Erythroblast (primary cell): ENCODE measurements at places on chromosomes 5 and 9.

DNA sequence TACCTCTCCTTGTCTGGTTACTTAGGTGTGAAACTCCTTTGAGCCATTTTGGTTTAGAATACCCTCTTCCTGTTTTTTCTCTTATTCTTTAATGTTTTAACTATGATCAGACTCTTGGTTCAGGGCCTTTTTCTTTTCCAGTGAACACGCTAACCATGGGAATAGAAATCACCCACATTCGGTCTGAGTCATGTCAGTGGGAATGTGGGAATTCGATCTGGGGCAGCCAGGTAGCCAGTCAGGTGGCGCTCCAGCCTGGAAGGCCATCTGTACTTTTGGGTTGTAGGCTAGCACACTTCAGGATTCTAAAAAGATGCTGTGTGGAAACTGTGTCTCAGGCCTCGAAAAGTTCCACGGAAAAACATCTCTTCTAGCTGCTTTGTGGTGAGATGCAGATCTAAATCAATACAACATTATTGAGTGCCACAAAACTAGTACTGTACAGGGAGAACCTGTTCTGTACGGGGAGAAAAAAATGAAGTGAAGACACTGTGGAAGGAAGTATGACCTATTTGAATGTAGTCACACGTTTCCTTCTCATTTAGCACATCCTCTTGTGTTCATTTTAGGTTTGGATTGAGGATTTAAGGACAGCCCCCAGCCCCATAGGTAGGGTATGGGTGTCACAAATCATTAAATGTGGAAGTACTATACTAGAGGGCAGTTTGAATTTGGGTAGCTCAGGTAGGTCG is 36.4 kb downstream of the SNX30 start:
- DNase-seq: no peak

DNA sequence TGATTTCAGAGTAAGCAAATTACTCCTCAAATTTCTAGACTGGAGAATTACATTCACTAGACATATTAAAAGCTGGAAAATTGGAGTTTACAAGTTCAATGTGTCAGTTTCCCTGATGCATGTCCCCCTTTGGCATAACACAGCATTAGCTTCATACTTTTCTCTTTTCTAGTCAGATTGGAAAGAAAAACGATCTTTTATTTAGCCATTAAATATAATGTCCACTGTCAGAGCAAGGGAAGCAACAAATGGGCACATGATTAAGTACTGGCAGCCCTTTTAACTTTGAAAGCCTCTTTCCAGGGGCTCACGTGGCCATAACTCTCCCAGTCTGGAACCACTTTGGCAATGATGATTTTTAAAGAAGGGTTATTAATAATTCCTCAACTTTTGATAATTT is 203.3 kb downstream of the KCNN2 start:
- no peak for DNase-seq

- no peak for DNase-seq
Observed at GRCh38 chr5:102715082-102715807, 39.9 kb upstream of the PAM start.

DNA sequence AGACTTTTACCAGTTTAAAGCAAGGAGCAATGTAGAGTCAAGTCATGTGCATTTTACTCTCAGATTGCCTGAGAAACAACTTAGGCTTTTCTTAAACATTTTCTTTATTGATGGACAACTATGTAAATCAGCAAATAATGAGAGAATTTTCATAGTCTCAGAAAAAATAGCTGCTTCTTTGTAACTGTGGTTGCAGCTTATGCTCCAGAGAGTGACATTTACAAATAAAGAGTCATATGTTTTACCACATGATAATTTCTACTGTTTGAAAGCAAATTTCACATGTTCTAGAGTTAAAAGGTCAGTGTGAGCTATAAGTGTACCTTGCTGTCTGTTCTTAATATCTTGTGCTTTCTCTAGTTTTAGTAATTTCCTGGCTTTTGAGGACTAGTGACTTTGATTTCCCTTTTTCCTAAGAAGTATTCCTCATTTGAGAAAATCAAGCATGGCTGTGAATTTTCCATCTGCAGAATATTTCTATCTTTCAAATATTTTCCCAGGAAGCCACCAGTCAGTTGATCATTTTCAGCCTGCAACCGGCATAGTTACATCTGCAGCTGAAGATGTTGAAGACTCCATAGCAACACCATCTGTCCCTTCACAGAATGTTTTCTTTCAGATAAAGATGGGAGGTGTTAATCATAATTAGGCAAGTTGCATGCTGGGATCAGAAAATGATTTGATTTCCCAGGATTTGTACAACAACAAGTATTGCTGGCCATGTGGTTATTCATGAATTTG is 229.9 kb downstream of the SGCD start:
- DNase-seq: no peak

DNA sequence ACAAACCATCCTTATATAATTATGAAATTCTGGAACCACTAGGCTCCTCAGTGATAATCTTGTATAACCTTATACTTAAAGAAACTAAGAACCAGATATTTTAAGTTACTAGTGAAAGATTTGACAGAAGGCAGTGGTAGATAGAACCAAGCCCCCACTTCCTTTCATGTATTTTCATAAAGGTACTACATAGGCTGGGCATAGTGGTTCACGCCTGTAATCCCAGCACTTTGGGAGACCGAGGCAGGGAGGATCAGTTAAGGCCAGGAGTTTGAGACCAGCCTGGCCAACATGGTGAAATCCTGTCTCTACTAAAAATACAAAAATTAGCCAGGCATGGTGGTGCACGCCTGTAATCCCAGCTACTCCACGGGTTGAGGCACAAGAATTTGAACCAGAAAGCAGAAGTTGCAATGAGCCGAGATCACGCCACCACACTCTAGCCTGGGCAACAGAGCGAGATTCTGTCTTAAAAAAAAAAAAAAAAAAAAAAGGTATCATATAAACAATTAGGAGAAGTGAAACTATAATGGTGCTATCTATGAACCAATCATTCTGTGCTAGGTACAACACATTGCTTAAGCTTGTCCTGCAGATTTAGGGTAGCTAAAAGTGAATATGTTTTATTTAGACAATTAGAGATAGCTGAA is 27.9 kb upstream of the DTWD2 start:
- DNase-seq: no peak

- DNase-seq: no peak
Observed at GRCh38 chr5:95059636-95060035, 225.3 kb downstream of the MCTP1 start.

GRCh38 chr9:129145841-129146292 is 32.2 kb downstream of the IER5L start:
- DNase-seq: no peak

- no peak for DNase-seq
Observed at GRCh38 chr9:107438211-107439031, 51.1 kb downstream of the KLF4 start.

DNA sequence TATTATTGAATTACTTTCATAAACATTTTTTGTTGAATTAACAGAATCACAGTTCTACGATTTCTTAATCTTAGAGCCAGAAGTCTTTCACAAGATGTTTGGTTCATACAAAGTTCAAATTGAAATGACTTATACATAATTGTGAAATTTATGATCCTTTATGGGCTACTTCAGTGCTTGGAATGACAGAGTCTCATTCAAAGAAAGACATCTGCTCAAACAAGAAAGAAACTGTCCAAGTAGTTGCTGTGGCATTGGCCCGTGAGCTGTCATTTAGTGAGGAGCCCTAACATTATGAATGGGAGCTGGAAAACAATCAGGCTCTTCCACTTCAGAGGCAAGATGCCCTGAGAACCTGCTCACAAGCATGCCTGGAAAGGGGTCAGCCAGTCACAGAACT is 63.4 kb downstream of the AUH start:
- no peak for DNase-seq

DNA sequence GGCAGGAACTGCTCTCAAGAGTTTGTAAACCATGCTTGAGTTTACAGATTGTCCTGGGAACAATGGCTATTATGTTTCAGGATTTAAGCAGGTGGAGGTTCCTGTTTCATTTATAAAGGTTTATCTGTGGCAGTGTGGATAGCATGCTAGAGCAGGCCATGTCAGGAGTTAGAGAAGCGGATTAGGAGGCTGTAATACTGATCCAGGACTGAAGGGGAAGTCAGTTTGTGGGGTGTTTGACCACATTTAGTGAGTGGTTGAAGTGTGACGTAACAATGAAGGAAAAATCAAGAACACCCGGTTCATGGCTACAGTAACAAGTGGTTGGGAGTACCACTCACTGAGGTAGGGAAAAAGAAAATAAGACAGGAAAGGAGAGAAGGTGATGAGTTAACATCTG is 299.0 kb downstream of the TLR4 start:
- no peak for DNase-seq

DNA sequence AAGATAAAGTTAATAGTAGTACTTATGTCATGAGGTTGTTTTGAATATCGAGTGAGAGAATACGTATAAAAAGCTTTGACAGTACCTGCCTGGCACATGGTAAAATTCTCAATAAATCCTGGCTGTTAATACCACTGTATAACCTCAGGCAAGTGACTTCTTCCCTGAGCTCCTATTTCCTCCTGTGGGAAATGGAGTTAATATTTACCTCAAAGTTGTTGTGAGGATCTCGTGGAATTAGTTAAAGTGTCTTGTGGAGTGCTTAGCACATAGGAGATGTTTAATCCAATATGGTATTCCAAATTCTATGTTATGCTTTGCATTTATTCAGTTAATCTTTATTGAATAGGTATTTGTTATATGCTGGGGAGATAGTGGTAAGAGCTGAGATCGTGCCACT is 18.5 kb downstream of the FOCAD start:
- DNase-seq: no peak

GRCh38 chr9:98324801-98325200 is 69.4 kb upstream of the TBC1D2 start:
- DNase-seq: no peak
